GM23338 (cell line): ENCODE measurements at places on chromosomes 6 and 20. TPM values are rescaled to one million over a fixed set of nuclear protein-coding genes. Genes with fewer than 3 reads are reported as not detected.
A peak's percentile ranks its signal among the peaks of the same experiment; 100 is the strongest.

The TMEM151B gene
- 0.91 and 1.5 TPM in 2 replicates for polyA plus RNA-seq

GRCh38 chr6:160049346-160049745, 72.3 kb upstream of the SLC22A1 start:
- DNase-seq = no peak

DNA sequence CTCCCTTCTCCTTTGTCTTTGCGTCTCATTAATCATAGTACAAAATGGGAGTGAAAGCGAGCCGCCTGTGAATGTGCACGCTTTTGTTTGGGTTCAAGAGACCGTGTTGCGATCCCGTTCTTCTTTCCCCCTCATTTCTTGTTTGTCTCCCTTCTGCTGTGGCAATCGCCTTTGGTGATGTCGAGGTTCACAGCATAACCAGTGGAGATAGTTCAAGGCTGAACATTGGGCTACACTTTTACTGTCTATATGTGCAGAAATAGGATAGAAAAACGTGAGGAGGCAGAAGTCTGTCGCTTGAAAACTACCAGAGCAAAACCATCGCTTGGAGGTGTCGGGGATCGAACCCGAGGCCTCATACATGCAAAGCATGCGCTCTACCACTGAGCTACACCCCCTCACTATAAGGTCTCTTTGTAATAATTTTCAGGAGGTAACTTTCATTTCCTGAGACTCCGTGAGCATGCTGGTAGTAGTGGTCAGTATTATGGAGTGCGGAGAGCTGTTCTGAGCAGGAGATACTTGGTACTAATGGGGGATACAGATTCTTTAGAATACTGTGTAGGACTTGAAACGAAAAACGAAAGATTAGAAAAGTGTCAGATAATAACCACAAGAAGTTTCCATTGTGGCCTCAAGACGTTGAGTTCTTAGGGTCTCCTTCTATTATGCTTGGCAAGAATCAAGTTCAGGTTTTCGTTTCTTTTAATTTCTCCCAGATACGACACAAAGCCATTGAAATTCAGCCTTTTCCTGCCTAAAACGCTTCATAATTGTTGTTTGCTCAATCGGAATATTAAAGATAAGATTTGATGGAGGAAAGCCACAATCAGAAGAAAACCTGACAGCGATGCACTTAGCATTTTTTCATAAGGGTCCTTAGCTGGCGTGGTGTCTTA, 106.6 kb downstream of the TRIM27 start:
- DNase-seq = peak; percentile 68

GRCh38 chr6:14020551-14020950, 95.8 kb downstream of the RNF182 start:
- no peak for DNase-seq

The CALHM4 gene
- not detected in 2 replicates for polyA plus RNA-seq

GRCh38 chr20:44455126-44455525, 20.5 kb upstream of the TTPAL start:
- no peak for DNase-seq

The SLC22A7 gene
- 0.14 and 0.31 TPM in 2 replicates for polyA plus RNA-seq

GRCh38 chr6:322940-323729, 30.8 kb downstream of the DUSP22 start:
- DNase-seq = no peak

GRCh38 chr6:155498370-155498769, 42.7 kb upstream of the NOX3 start:
- no peak for DNase-seq

The B3GAT2 gene
- polyA plus RNA-seq = 0.92 and 1.7 TPM in 2 replicates

GRCh38 chr6:111129013-111129412, 41.7 kb downstream of the SLC16A10 start:
- no peak for DNase-seq

The SIGLEC1 gene
- not detected in 2 replicates for polyA plus RNA-seq

The TMEM217 gene
- 0.77 and 1.3 TPM in 2 replicates for polyA plus RNA-seq

The GTSF1L gene
- polyA plus RNA-seq = not detected in 2 replicates

DNA sequence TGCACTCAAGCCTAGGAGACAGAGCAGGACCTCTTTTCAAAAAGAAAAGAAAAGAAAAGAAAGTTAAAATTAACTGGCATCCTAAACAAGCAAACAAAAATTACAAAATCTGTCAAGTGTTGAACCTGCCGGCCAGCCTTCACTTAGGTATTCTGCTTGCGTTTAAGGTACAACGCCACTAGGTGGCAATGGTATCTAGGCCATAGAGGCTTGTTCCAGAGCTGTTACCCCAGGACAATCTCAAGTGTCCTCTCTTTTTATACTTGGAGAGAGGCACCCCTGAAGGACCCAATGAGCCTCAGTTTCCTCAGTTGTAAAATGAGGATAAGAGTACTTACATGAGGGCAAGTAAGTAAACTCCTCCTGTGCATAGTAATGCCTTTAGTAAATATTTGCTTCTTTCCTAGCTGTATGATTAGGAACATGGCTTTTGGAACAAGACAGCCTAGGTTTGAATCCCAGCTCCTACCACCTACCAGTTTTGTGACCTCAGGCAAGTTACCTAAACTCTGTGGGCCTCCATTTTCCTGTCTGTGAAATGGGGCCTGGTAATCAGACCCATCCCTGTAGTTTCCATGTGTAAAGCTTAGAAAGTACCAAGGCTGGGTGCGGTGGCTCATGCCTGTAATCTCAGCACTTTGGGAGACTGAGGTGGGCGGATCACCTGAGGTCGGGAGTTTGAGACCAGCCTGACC, 5.8 kb upstream of the PACSIN1 start:
- DNase-seq = peak; percentile 87

The ZSCAN12 gene
- polyA plus RNA-seq = 1.9 and 2.0 TPM in 2 replicates

The NOX3 gene
- polyA plus RNA-seq = not detected in 2 replicates

- no peak for DNase-seq
These were observed 70.2 kb downstream of the LYRM4 start for GRCh38 chr6:5190507-5190906.

DNA sequence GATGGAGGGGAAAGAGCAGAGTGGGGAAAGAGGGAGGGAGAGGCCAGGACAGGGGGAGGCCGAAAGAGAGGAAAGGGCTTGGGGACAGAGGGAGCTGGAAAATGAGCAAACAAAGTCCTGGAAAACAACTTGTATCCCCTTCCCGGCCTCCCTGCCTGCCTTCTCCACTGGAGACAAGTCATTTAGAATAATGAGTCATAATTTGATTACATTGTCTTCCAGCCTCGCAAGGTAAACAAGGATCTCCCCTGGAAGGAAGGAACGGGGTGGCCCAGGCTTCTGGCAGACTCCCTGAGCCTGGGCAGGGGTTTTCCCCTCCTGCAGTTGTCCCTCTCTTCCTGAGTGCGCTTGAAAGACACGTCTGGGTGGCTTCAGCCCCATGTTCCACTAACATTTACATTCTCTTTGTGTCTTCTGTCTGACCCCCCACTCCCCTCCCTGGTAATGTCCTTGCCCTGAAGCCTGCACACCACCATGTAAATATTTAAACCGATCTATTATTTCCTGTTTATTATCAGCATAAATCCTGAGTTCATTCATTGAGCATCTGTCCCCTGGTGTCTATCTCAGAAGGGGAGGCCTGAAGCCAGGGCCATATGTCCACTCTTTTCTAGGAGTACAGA, 12.1 kb upstream of the MRPS18A start:
- no peak for DNase-seq

The FAM217A gene
- polyA plus RNA-seq = not detected in 2 replicates

DNA sequence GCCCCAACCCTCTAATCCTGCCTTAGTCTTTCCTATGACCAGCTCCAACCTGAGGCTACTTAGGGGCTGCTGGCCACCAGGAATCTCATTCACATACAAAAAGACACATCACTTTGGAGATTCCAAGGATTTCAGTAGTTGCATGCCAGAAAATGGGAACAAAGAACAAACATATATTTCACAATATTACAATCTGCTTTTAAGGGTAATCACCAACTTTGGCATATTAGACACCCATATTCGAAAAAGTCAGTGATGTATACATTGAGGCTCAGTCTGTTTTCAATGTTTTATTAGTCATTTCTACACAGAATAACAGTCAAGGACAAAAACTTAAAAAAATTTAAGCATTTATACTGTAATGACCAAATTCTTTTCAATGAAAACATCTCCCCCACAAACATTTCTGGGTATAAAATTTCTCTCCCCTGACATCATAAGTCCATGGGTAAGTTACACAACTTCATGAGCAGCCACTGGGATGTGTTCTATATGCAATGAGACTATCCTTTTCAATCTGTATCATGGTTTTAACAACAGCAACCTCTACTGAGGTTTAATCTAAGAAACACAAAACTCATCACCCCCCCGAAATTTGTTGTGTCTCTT, 103.5 kb downstream of the MAP7 start:
- DNase-seq = no peak

GRCh38 chr6:109424946-109425345, 15.5 kb downstream of the PPIL6 start:
- DNase-seq = no peak

- DNase-seq = no peak
These were observed 562.3 kb upstream of the BTBD3 start for GRCh38 chr20:11355345-11355744.

DNA sequence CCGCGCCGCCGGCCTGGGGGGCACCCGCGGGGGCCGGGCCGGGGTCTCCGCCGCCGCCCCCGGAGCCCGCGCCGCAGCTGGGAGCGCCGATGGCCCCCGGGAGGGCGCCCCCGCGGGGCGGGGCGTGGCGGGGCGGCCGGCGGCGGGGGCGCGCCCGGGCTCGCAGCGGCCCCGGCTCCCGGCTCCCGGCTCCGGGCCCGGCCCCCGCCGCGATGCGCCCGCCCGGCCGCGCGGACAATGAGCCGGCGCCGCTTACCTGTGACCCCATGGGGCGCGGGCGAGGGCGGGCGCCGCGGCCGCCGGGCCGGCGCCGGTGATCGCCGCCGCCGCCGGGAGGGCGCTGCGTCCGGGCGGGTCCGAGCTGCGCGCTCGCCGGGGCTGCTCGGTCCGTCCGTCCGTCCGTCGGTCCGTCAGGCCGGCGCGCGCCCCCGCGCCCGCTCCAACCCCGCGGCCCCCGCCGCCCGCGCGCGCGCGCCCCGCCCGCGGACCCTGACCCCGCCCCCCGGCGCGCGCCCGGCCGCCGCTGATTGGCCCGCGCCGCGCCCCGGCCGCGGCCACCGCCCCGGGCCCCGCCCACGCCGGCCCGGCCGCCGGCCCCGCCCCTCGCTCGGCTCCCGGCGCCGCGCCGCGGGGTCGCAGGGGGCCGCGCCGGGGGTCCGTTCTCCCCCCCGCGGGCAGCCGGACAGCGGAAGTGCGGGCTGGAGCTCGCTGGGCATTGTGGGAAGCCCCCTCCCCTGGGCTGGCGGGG, at the start of gene ZBTB46:
Gene ZBTB46 (minus strand): TSS at position 424 of the 748 bp plus-strand sequence. CDS start 40,507 bp downstream, outside the sequence.
- peak; percentile 68 for DNase-seq

The HLA-DRB1 gene
- 1.5 and 2.7 TPM in 2 replicates for polyA plus RNA-seq

The MUC21 gene
- polyA plus RNA-seq = not detected in 2 replicates

- no peak for DNase-seq
These were observed 65.6 kb upstream of the PHACTR2 start for GRCh38 chr6:143612186-143612585.

The TNFRSF6B gene
- not detected in 2 replicates for polyA plus RNA-seq

GRCh38 chr6:154428897-154429296, 72.3 kb upstream of the IPCEF1 start:
- DNase-seq = no peak

GRCh38 chr20:57065646-57066045, 200.8 kb downstream of the BMP7 start:
- DNase-seq = no peak

DNA sequence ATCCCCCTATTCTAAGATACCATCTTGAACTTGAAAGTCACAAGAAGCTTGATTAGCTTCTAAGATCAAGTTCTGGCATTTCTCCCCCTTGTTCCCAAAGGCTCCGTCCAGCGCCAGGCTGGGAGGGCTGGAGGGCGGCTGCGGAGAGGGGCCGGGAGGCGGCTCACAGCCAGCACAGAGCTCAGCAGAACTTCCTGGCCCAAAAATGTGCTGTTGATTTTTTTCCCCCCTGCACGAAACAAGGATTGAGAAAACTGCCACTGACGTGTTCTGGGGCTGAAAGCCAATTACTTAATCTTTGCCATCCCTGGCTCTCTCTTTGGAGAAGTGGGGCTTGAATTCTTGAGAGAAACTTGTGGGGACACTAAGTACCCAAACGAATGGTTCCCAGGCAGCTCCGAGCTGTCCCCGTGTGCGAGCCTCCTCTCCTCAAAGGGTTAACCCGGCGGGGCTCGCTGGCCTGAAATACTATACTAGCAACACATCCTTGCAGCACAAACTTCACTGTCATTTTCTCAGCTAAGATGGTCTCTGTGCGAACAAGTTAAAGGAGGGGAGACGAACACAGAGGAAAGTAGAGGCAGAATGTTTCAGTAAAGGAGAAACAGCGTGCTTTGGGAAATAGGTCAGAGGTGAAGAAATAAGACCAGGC, 452 bp downstream of the TRAF3IP2 start:
- peak; percentile 83 for DNase-seq

The TREML1 gene
- not detected in 2 replicates for polyA plus RNA-seq

DNA sequence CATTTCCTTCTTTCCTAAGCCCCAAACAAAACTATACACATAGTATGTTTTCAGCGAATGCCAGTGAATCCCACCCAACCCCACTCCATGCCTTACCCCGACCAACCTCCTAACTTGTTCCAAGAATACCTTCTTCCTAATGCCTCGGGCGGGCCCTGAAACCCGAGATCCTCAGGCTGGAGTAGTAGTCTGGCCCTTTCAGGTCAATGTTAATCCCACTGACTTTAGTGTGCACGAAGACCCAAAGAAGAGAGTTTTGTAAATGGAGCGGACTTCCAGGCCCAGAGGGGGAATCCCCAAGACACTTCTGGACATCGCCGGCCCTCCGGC, 394 bp downstream of the YIPF3 start:
- no peak for DNase-seq

- no peak for DNase-seq
These were observed 138.2 kb downstream of the UNC5CL start for GRCh38 chr6:40900791-40901190.

- DNase-seq = no peak
These were observed 7.4 kb downstream of the GFOD1 start for GRCh38 chr6:13479971-13480434.

- peak; percentile 79 for DNase-seq
These were observed 4.9 kb downstream of the VGLL2 start for GRCh38 chr6:117270055-117270842.

GRCh38 chr6:16998461-16998860, 103.4 kb upstream of the STMND1 start:
- no peak for DNase-seq

GRCh38 chr6:68126089-68126749, 508.9 kb upstream of the ADGRB3 start:
- no peak for DNase-seq

DNA sequence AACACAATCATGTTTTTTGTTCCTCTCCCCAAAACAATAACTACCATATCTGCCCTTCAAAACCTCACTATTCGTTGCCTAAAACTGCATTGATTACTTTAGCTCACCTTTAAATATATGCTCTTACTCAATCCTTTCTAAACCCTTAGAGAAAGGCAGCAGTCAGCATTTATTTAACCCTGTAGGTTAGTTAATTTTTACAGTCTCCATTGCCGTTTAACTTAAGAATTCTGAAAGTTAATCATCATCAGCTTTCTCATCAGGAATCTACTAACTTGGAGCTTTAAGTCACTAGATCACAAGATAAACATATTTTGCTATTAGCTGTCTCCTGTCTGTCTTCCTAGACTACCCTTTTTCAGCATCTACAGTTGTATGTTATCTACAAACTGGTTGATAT, 991.9 kb downstream of the EPHA7 start:
- no peak for DNase-seq

GRCh38 chr6:169398342-169399105, 144.9 kb upstream of the THBS2 start:
- no peak for DNase-seq
